ENCODE measurements at places on chromosomes 4 and X.

- DNase-seq = no peak
Observed at GRCh38 chrX:63784902-63785707, at the start of gene ARHGEF9. Gene ARHGEF9, minus strand, starts transcription at chrX:63785214. Its CDS starts 69 bp downstream, at chrX:63785145.

DNA sequence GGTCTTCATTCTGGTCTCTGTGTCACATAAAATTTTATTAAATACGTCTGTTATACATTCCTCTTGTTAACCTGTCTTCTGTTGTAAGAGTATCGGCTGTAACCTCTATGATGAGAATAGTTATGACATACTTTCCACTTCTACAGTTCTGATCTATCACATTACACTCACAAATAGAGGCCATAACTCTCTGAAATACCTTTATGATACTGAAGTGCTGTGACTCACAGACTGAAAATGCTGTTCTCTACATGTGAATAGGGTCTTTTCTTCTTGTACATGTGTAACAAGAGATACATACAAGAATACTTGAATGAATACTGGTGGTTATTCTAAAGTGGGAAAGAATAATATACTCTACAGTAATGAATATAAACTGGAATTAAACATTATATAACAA, 1047.6 kb downstream of the TECRL start:
- DNase-seq = no peak

GRCh38 chr4:137677863-137678262, 145.6 kb upstream of the PCDH18 start:
- peak; percentile 75 for DNase-seq

GRCh38 chrX:149079805-149080406, 425.2 kb downstream of the IDS start:
- DNase-seq = no peak

GRCh38 chr4:23234018-23234417, 541.3 kb downstream of the GBA3 start:
- DNase-seq = no peak

- DNase-seq = peak; percentile 64
Observed at GRCh38 chr4:139511320-139511719, 44.7 kb downstream of the SETD7 start.

DNA sequence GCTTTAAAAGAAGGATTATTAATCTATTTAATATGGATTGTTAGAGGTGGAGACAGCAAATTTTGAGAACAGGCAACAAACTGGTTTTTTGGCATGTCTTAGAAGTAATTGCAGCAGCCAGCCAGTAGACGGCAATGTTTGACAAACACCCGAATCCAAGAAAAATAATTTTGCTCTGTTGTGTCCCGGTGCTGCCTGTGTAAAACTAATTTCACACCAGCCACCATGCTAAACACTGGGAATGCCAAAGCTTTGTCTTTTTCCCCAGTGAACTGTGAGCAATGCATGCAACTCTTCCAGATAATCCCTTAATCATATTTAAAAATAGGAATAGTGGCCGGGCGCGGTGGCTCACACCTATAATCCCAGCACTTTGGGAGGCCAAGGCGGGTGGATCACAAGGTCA, 25.9 kb downstream of the SMIM31 start:
- peak; percentile 37 for DNase-seq

GRCh38 chrX:106397788-106398538, 213.8 kb upstream of the RADX start:
- no peak for DNase-seq

- no peak for DNase-seq
Observed at GRCh38 chr4:28082686-28083390, 1222.2 kb downstream of the STIM2 start.

- DNase-seq = no peak
Observed at GRCh38 chrX:132965461-132965860, 7.0 kb upstream of the HS6ST2 start.

DNA sequence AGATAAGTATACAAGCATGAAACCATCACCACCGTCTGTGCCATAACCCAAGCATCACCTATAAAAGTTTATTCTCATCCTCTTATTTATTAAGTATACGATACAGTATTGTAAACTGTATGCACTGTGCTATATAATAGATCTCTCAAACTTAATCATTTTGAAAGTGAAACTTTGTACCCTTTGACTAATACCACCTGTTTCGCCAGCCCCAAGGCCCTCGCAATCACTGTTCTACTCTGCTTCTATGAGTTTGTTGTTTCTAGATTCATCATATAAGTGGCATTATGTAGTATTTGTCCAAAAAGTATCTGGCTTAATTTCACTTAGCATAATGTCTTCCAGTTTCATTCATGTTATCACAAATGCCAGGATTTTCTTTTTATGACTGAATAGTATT, 72.1 kb upstream of the DOCK11 start:
- DNase-seq = no peak

DNA sequence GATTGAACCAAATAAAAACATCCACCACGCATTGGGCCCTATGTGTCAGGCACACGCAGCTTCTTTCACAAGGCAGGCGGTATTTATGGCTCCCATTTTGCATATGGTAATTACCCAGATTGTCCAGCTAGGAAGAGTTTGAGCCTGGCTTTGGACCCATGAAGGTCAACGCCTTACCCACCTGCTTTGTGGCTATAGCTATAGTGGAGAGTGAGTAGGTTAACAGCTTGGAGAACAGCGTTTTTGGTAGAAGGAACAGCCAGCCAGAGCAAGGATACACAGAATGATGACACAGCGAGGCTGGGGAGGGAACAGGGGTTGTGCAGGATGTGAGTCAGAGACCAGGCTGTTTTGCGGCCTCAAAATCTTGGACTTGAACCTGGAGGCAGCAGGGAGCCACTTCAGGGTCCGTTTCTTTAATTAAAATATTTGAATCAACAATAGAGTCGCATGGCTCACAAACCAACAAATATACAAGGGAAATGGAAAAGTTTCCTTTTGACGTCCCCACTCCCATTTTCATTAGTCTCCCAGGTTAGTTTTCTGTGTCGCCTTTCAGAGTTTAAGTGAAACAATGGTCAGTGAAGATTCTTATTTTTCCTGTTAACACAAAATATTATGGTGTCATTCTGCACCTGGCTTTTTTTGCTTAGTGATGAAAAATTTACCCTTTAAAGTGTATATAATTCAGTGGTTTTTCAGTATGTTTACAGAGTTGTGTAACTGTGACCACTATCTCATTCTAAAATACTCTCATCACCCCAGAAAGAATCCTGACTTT, 118.2 kb upstream of the STX18 start:
- DNase-seq = peak; percentile 93

DNA sequence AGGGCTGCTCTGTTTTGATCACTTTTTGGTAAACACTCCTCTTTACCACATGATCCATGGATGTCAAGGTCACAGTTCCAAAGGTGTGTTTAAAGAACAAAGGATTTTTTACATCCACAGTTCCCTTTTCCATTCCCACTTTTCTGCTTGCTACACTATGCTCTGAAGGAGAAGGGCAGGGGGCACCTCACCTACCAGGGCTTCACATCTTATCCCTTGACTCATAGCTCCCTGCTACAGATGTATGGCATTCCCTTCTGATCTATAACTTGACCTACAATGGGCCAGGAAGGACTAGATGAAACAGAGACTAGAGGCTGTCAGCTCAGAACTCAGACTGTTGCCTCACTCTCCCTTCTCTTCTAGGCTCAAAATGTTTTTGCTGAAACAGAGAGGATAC, 233.1 kb upstream of the RPS6KA3 start:
- no peak for DNase-seq

GRCh38 chr4:7978489-7978888, 38.8 kb upstream of the AFAP1 start:
- peak; percentile 50 for DNase-seq

DNA sequence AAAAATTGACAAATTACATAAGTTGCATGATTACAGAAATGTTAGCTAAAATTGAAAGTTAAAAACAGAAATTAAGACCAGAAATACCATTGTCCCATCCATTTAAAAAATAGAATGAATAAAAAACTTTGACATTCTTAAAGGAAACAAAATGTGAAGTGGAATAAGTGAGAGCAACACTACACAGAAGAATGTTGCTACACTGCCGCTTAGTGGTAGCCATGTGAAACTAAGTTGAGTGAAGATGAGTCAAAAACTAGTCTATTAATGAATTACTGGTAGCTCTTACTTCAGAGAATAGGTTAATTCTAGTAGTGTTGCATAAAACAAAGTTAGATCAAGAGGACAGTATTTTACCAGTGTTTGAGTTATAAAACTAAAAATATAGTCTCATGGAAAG, 571.0 kb upstream of the KLHL4 start:
- no peak for DNase-seq

DNA sequence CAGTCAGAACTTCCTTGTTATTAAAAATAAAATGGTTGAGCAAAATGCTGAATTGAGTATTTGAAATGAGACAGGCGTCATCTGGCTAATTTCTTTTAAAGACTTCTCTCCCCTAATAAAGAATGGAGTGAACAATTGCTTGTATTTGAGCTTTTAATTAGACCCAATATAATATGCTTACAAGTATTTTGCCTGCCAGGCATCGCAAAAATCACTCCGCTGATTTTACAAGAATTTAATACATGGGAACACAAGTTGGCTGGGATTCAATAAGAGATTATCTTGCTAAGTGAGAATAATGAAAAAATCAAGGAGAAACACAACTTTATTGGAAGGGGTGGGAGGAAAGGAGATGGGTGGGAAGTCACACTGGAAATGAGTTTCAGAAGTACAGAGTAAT, 52.3 kb downstream of the KLF3 start:
- no peak for DNase-seq

- no peak for DNase-seq
Observed at GRCh38 chr4:105074097-105074496, 72.6 kb upstream of the TET2 start.

DNA sequence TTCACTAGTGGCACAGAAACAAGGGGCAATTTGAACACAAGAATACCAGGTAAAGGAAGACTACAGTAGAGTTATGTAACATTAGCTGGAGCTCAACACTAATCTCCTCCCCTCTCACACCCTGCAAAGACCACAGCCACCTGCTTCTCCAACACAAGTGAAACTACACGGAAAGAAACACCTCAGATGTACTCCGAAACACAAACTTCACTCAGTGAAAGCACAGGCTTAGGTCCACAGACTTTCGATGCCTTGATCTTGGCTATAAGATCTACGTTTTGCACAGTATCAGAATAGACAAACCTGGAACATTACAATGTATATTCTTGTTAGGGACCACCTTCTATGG, 7.6 kb downstream of the ACSL1 start:
- DNase-seq = no peak

DNA sequence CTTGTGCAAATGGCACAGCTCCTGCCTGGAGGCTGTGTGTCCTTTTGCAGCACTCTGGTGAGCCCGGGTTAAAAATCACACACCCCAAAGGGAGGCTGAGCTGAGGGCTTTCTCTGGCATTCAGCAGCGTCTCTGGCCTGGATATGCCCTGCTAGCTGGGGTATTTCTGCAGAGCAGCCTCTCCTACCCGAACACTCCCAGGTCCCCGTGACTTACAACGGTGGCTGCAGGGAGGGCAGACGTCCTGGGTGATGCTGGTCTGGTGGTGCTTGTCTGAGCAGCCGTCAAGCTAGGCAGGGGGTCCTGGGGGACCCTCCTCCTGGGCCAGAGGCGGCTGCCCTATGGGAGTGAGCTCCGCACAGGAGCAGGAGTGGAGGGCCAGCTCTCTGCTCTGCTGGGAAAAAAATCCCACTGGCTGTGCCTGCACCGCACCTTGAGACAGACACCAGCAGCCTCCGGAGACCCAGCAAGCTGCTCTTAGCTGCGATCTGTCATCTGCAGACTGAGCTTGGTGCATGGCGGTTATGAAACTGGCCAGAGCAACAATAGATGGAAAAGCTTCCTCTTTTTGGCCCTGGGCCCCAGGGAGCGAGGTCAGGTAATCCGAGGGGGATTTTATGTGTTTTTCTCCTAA, 41.3 kb upstream of the ASMTL start:
- DNase-seq = no peak

- peak; percentile 31 for DNase-seq
Observed at GRCh38 chr4:87461281-87461700, 38.9 kb downstream of the NUDT9 start.
